ENCODE measurements at places on chromosomes 4 and X.
A peak's percentile ranks its signal among the peaks of the same experiment; 100 is the strongest.

GRCh38 chrX:47683829-47684205, 24.8 kb upstream of the UXT start:
- no peak for DNase-seq

DNA sequence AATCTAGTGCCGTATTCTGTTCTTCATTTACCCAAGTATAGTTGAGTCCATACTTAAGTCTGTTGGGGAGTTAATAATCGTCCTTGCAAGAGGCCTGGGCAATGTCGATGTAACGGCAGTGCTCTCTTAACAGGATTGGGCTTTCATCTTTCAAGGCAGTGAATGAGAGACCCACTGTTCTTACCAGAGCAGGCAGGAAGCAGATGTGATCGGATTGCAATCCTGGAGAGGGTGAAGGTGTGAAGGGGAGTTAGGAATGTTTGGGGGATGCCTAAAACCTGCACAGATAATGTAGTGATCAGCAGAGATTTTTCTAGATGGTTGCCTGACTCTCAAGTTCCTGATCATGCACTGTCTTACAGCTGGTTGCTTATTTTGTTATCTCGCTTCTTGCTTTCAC, 308.4 kb downstream of the AFF2 start:
- DNase-seq = no peak

GRCh38 chr4:1554876-1555265, 129.2 kb downstream of the FAM53A start:
- DNase-seq = no peak

DNA sequence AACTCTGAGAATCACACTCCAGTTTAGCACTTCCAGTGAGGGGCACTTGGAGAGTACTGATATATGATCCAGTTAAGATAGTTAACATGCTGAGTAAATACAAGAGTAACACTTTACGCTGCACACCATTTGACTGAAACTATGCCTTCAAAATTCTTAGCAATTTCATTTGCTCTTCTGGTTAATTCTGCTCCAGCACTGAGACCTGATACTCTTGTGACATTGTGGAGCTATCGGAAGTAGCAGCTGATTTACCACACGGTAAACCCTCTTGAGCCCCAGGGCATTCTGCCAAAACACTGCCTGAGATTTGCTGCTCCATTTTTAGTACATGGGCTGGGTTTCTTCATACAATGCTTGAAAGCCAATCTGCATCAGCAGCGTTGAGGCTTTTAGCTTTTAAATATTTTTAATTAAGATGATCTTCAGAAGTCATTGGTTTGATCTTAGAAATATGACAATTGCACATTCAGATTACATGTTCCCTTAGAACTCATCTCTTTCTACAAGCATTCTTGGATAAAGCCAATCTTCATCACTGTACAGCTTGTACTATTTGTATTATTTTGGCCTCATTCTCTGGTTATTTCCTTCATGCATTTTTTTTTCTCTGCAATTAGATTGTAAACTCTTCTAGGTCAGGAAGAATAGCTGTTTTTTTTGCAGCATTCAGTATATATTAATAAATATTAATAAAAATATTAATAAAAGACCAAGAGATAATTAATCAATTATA, 67.8 kb upstream of the ETNPPL start:
- DNase-seq = peak; percentile 34

DNA sequence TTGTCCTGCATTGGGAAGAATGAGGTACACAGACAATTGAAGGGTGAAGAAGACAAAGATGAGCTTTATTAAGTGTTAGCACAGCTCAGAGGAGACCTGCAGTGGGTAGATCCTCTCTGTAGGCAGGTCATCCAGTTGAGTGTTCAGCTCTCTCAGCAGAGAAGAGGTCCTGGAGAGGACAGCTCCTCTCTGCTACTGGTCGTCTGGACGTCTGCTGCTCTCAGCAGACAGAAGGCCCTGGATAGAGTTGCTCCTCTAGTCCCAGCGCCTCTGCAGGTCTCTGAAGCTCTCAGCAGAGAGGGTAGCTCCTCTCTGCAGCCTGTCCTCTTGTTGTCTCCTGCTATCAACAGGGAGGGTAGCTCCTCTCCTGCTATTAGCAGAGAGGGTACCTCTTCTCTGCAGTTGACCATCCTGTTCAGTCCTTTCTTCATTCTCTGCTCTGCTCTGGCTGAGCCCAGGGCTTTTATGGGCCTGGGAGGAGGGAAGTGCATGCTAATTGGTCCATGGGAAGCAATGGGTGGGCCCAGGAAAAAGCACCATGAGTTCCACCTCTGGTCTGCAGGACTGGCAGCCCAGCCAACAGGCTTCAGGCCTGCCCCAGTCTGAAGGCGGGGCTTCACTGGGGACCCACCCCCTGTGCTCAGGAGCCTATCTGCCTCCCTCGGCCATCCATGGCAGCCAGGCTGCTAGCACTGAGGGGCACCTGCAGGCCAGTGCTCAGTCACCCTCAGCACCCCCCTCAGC, 54.1 kb upstream of the IBSP start:
- no peak for DNase-seq

DNA sequence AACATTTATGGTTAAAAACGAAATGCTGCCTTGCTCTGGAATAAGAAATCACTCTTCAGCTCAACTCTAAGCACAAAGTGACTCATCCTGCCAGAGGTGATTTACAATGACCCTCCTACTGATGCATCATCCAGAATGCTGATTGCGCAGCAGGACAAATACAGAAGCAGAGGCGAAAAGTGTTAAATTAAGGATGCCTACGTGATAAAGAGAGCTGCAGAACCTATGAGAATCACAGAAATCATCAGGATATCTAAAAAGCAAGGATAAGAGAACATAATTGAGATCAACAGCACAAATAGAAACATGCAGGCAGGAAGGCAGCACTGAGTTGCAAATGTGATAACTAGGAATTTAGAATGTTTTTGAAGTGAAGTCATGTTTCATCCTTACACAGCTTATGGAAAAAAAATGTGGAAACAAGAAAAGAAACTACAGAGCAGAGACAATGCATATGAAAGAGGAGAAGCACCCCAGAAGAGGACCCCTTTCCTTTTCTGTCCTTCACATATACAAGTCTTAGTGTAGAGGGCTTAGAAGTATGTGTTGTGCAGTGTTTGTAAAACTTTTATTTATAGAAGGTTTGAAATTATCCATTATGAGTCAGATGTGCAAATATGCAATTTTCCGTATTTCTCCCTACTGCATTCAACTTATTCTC, 188.4 kb downstream of the SLC7A11 start:
- DNase-seq = no peak

- no peak for DNase-seq
These were observed 35.0 kb upstream of the BMPR1B start for GRCh38 chr4:94722748-94723147.

- peak; percentile 15 for DNase-seq
These were observed 98.9 kb downstream of the HPGD start for GRCh38 chr4:174423257-174423944.

DNA sequence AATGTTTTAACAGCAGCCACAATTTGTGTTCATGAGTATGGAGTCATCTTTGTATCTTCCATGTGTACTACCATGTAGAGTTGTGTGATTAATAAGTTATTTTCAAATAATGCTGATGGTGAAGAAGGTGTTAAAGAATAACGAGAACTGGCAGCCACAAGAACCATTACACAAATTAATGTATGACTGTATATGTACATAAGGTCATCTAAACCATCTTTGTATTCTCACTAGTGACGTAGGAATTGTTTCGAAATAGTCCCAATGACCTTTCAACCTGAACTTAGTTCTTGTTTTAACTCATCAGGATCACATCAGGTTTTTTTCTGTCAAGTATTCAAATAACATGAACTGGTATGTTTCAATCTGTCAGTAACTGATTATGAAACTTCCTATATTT, 48.3 kb upstream of the NOCT start:
- no peak for DNase-seq

DNA sequence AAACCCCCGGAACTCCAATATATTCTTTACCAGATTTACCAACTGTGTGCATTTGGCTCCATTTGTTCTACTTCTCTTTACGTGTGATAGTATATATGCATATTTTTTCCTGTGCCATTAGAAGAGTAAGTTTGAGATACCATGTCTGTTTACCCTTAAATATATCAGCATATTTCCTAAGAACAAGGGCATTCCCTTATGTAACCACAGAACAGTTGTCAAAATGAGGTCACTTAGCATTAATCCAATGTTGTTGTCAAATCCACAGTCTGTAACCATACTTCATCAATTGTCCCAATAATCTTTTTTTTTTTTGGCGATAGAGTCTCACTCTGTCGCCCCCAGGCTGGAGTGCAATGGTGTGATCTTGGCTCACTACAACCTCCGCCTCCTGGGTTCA, 55.2 kb downstream of the TBC1D14 start:
- DNase-seq = no peak

- no peak for DNase-seq
These were observed 23.4 kb downstream of the INTU start for GRCh38 chr4:127656047-127656680.

DNA sequence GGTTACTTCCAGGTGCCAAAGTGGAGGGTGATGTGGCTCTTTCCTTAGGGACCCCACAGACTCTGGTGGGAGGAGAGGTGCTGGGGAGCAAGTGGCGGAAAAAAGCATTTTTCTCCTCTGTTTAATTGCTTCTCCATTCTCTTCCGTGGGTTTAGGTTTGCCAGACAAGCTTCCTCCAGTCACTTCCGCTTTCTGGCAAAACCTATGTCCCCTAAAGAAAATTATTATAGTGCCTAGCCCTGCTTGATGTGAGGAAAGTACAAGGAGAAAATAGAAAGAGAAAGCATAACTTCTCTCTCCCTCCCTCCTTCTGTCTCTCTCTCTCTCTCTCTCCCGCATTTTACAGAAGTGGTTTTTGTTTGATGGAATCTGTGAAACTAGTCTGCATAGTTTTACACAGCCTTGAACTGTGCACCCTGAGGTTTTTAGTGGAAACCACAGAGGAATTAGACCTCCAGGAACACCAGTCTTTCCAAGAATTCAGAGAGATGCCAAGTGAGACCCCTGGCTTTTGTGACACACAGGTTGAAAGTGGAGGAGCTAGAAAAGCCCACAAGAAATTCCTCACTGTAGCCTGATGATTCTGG, 231.1 kb upstream of the ANXA3 start:
- no peak for DNase-seq

DNA sequence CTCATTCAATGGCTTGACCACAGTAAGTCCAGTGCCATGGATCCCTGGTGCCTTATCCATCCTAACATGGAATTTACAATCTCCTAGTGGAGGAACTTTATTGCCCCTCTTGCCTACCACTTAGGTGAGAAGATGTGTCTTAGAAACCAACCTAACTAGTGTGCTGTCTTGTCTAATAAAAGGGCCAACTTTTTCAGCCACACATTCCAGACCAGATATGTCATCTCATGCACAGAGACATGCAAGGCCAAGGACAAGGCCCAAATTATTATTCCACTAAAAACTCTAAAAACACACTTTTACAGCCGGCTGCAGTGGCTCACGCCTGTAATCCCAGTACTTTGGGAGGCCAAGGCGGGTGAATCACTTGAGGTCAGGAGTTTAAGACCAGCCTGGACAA, 10.6 kb upstream of the PRDX4 start:
- no peak for DNase-seq

DNA sequence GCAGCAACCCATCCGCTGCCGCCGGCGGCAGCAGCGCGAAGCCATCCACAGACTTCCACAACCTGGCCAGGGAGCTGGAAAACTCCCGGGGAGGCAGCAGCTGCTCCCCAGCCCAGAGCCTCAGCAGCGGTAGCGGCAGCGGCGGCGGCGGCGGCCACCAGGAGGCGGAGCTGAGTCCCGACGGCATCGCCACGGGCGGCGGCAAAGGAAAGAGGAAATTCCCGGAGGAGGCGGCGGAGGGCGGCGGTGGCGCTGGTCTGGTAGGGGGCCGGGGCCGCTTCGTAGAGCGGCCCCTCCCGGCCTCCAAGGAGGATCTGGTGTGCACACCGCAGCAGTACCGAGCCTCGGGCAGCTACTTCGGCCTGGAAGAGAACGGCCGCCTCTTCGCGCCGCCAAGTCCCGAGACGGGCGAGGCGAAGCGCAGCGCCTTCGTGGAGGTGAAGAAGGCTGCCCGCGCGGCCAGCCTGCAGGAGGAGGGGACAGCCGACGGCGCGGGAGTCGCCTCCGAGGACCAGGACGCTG, 4.9 kb downstream of the PRDM8 start:
- DNase-seq = peak; percentile 78

- DNase-seq = no peak
These were observed 31.6 kb upstream of the RPS6KA6 start for GRCh38 chrX:84219551-84219950.

GRCh38 chr4:140268186-140268841, 105.1 kb upstream of the SCOC start:
- no peak for DNase-seq

- no peak for DNase-seq
These were observed 66.8 kb downstream of the RTL9 start for GRCh38 chrX:110425222-110426154.

- DNase-seq = no peak
These were observed 141.0 kb downstream of the ARX start for GRCh38 chrX:24874604-24875247.

GRCh38 chrX:16838202-16839066, 31.7 kb downstream of the RBBP7 start:
- DNase-seq = no peak

DNA sequence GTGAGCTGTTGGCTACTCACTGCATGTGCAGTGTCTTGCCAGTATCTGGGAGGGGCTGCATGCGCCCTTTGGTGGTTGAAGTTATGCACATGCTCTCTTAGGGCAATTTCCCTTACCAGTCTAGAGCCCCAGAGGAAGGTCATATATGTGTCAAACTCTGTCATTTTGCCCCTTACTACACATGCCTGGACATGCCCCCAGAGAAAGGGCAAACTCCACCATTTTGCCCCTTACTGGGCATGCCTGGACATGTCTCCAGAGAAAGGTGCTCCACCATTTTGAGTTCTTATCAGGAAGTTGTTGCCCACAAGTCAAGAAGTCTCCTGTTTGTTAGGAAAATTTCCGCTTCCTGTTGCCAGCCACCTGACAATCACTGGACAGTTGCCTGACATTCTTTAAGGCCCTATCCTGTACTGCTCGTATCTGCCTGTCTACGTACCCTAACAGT, 56.4 kb upstream of the PLAC8 start:
- DNase-seq = no peak

- no peak for DNase-seq
These were observed 20.2 kb downstream of the SETD7 start for GRCh38 chr4:139535871-139536234.

DNA sequence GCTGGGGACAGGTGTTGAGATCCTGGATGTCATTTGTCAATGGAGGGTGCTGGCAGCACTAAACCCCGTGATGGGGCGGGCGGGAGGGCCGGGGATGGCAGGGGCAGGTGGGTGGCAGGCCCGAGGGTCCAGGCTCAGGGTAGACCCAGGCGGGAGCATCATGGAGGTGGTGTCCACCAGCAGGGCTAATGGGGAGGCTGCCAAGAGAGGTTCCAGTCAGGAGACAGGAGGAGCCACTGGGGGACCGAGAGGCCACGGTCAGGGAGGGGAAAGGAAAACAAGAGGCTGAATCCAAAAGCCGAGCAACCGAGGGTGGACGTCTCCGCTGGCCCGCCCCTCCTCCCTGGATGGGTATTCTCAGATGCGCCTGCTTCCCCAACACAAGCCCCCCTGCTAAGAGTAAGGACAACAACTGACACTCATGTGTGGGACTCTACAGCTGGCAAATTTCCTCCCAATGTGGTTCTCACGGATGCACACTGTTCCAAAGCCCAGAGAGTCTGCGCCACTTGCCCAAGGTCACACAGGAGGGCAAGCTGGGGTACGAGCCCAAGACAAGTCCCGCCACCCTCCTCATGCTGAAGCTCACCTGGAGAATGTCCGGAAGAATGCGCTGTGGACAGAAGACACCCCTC, 132.0 kb downstream of the CPZ start:
- no peak for DNase-seq

- no peak for DNase-seq
These were observed 23.5 kb upstream of the SPINK2 start for GRCh38 chr4:56844802-56845580.

GRCh38 chrX:29432534-29432933, 782.8 kb upstream of the MAGEB2 start:
- no peak for DNase-seq
